NCI-H345 (cell line): ENCODE measurements at places on chromosomes 1 and 21.
A peak's percentile ranks its signal among the peaks of the same experiment; 100 is the strongest.

GRCh38 chr1:169103480-169103893 lies 3.0 kb upstream of the ATP1B1 start:
- peak; percentile 93 for DNase-seq

GRCh38 chr21:25396135-25396711 lies 211.1 kb downstream of the MRPL39 start:
- no peak for DNase-seq

DNA sequence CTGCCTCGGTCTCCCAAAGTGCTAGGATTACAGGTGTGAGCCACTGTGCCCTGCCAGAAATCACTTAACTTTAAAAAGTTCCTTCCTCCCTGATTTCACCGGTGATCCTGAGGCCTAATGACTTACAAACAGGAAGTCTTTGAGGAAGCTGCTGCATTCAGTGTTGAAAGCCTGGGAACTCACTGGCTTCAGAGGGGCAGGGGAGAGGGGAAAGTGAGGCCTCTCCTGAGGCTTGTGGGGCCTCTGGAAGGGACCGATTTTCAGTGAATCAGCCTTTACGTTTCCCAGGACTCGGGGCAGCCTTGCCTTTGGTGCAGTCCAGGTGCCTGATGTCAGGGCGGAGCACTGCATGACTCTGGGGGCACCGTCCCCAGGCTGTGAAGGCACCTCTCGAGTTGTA lies 30.1 kb upstream of the ARHGEF10L start:
- DNase-seq, result no peak

DNA sequence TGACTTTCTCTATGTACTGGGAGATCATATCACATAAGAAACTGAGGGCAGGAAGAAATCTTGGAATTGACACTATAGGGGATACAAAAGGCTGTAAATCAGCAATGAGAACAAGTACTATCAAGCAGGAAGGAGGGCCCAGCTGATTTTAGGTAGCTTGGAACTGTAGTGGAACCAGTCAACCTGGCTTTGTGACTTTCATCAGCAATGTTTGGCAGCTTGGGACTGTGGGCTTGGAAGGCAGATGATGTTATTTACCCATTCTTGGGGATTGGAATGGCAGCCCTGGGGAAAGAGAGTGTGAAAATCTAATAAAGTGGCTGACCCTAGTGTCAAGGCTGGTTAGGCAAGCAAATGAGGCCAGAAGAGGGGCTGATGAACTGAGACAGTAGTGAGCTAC lies 1073.3 kb downstream of the ADGRL2 start:
- DNase-seq, result no peak

DNA sequence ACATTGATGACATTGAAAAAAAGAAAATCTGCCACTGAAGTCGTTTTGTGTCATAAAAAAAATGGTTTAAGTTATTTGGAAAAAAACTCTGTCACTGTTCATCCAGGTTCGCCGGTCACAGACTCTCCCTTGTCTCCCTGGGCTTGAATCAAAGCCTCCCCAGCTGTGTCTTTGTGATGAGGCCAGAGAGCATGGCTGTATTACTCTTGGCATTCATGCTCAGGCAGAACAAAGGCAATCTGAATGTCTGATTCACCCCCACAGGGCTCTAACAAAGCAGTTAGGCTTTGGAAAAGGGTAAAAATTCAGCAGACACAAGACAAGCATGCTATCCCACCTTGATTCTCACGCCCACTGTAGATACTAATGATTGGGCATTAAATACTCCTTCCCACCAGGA lies 304.3 kb upstream of the PLD5 start:
- peak; percentile 37 for DNase-seq

GRCh38 chr1:243269461-243269801 lies 13.6 kb downstream of the SDCCAG8 start:
- no peak for DNase-seq

DNA sequence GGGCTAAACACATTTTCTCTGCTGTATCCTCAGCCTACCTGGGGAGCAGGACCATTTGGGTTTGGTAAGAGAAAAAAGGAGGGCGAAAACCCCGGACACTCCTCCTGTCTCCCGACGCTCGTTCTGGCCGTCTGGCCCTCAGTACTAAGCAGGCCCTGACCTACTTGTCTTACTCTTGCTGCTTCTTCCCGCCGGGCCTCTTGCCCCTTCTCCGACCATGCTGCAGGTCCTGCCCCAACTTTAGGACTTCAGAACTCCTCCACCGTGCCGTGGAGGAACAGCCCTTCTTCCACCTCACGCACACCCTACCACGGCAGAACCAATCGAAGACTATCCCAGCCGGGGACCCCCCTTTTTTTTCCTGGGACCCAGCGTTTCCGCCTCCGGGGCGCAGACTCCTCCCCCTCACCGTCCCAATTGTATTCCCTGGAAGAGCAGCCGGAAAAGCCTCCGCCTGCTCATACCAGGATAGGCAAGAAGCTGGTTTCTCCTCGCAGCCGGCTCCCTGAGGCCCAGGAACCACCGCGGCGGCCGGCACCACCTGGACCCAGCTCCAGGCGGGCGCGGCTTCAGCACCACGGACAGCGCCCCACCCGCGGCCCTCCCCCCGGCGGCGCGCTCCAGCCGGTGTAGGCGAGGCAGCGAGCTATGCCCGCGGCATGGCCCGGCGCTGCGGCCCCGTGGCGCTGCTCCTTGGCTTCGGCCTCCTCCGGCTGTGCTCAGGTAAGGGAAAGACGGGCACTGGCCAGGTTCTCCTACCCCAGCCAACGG lies at the start of gene CHRNB2:
Gene CHRNB2, plus strand, starts transcription at position 393 of the 771 bp plus-strand sequence. Its CDS starts 267 bp downstream, at position 660.
- peak; percentile 96 for DNase-seq

DNA sequence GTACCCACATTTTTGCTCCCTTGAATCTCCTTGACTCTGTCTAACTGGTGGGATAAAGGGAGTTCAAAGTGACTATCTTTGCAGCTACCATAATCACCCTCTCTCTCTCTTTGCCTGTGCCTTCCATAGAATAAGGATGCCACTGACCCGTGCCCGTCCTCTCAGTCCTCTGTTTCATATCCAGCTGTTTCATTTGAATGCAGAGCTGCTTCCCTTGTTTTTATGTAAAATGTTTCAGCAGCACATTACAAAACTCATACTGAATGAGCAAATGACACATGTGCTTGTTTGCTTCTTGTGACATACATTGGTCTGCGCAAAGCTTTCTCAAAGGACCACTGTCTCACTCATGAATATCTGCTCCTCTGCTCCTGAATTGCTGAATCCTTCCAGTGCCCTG lies 38.4 kb downstream of the CDC42 start:
- no peak for DNase-seq

GRCh38 chr1:27724961-27725373 lies 794 bp upstream of the FAM76A start:
- DNase-seq, result peak; percentile 76

DNA sequence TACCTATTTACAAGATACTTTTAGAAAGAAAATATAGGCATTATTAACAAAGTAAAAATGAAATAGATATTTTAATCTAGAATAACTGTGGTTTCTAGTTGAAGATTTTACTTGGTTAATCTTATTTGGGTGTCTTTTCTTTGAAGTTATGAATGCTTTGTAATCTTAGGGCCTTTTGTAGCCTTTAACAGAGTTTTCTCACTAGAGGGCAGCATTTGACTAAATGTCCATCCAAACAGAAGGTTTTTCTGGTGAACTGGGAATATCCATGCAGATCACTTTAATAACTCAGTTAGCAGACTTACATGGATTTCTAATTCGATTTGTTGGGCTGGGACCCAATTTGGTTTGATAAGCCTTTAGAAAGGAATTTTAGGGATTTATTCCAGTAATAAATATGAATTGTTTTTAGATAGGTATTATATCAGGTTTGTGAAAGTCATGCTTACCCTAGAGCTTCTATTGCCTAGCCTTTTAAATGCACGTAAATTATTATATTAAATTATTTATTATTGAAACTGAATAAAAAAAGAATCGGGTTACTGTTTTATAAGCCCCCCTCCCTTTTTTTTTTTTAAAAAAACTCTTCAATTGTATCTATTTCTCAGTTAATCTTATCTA lies 119.7 kb downstream of the ZNF326 start:
- peak; percentile 72 for DNase-seq

DNA sequence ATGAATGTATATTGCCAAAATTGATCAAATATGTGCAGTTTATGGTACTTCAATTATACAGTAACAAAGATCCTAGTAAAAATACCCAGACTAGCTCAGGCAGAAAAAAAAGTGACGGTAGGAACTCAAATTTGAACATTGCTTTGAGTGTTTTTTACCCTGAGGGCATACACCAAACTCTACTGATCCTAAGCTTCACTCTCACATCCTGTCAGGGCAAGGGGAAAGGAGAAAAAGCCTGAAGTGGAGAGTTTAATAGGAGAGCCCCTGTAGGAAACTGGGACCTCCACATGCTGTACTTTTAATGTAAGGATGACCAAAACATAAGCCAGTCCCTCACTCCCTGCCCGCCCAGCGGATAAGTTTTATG lies 59.8 kb upstream of the GNG12 start:
- no peak for DNase-seq

GRCh38 chr1:209318181-209319056 lies 265.1 kb upstream of the CAMK1G start:
- no peak for DNase-seq

GRCh38 chr1:182527680-182528079 lies 61.4 kb downstream of the RNASEL start:
- no peak for DNase-seq

DNA sequence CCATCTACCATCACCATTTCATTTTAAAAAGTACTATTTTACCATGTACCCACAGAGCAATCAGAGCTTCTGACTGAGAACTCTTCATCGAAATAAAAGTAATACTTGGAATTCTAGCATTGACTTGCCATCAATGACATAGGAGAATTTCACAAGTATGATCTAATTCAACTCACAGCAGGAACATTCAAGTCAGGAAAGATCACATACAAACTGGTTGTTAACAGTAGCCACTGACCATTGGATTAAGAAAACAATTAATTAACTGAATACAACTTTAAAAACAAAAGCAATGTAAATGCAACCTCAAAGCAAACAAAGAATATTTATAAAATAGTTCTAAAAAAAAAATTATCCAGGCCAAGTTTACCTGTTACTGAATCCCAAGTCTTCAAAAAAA lies 18.8 kb downstream of the RNF115 start:
- DNase-seq, result no peak

GRCh38 chr1:218226005-218226404 lies 59.1 kb upstream of the RRP15 start:
- no peak for DNase-seq

GRCh38 chr1:63435161-63435560 lies 67.7 kb downstream of the ALG6 start:
- no peak for DNase-seq

DNA sequence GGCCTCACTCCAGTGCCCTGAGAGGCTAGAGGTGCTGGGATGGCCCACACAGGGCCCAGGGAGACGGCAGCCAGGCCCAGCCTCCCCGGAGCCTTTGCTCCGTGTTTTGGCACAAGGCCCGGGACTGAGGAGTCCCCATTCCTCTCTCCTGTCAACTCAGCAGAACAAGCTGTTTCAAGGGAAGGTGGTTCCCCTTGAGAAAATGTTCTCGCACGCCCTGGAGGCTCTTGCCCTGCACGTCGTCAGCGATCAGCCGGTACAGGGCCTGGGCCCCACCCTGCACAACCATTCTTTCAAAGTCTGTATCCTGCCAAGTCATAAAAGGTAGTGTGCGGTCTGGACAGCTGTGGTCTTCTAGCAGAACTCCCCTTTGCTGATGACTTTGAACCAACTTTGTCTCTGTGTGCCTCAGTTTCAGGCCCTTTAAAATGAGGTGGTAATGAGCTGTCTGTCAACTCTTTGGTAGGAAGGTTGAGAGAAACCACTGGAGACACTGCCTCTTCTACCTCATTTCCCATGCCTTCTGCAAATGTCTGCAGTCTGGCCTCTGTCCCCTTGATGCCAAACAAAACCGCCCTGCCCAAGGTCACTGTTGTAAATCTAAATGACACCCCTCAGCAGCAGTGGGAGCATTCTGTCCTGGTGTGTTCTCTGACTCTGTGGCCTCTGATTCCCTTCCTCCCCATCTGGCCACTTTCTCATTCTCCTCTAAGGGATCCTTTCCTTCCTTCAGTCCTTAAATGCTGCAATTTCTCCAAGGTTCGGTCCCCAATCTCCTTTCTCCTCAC lies 138.6 kb upstream of the JUN start:
- no peak for DNase-seq

DNA sequence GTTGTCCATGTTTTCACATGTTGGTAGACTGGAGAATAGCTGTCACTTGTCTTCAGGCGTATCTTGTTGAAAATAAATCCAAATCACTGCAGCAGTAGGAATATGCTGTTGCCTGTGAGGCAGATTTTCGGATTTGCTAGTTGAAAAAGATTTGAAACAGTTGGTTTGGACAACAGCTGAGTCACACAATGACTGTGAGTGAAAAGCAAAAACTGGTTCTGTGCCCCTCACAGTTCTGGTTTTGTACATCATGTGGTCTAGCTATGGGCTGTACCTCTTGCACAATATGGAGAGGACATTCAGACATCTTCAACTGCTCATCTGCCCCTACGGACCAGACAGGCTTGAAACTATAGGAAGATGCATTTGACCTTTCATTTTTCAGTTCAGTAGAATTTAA lies 1.8 kb downstream of the ARF1 start:
- DNase-seq, result no peak

GRCh38 chr21:39774227-39774626 lies 29.2 kb downstream of the IGSF5 start:
- DNase-seq, result no peak

DNA sequence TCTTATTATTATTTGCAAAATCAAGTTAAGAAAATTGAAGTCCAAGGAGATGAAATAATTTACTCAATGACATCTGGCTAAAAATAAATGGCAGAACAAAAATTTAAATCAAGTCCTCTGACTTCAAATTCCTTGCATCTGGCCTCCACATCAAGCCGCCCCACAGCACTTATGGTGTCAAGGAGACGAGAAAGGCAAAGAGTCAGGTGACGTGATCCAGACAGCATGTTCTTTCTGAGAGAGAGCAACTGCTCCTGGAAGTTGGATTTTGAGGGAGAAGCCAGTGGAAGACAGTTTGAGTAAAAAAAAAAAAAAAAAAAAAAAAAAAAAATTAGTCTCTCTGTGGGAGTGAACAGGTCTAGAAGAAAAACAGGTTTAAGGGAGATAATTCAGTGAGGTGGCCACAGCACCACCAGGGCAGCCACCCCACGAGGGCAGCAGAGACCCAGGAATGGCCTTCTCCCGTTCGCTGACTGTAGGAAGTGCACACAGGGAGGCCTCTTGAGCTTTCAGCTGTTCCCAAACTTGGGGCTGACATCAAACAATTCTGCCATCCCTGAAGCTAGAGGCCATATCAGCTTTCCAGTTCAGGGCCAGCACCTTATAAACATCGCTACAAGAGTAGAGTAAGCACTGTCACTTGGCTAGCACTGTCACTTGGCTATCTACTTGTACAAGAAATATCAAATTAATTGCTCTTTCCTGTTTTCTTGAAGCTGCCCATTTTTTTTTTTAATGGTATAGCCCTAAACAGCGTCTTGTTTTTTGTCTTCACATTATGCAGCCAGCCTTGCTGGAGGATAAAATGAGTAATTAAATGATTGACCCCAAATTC lies 7.8 kb downstream of the C1orf162 start:
- DNase-seq, result peak; percentile 62
